ENCODE measurements at places on chromosomes 7 and 10.

- no peak for DNase-seq
Observed at GRCh38 chr7:29158795-29159423, 12.6 kb upstream of the CPVL start.

DNA sequence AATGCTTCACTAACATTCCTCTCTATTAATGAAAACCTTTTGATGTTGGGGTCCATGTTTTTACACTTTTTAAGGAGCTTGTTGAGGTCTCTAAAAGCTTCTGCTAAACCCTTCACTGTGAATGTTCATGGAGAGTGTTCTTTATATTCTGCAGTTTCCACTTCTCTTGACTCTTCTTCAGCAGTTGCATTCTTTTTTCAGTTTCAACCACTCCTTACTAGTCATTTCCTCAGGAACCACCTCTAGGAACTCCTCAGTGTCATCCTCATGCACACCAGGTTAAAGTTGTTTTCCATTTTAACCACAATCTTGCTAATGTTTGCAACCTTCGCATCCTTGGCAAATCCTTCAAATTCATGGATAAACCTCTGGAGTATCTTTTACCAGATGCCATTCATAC lies 821.6 kb downstream of the ANKRD7 start:
- no peak for DNase-seq

DNA sequence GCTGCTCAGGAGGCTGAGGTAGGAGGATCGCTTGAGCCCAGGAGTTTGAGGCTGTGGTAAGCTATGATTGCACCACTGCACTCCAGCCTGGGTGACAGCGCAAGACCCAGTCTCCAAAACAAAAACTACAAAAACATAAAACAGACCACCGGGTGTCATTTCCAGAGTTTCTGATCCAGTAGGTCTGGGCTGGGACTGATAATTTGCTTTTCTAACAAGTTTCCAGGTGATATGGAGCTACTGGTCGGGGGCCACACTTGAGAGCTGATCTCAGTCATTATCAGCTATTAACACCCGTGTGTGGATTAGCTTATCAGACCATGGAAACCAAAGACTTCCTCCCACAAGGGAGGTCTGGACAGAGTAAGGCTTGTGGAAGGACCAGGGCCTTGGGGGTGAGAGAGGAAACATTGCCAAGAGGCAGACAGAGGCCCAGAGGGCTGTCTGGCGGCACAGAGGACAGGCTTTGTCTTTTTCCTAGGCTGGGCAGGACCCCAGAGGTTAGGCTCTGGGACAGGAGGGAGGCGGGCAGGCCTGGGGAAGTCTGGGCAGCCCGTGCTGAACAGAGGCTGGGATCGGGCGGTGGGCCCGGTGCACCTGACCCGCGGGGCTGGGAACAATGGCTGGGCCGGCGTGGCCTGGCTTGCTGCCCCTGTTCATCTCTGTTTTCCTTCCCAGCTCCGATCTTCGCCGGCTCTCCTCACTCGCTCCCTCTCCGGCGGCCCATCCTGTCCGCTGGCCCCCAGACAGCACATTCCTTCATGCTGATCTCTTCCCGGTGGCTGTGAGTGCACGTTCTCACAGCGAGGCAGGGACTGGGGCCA lies 25.2 kb downstream of the TMEM270 start:
- DNase-seq = no peak

- no peak for DNase-seq
Observed at GRCh38 chr10:100174699-100175677, 10.8 kb downstream of the ERLIN1 start.

- DNase-seq = no peak
Observed at GRCh38 chr10:16732376-16732775, 84.8 kb downstream of the RSU1 start.

GRCh38 chr7:3493499-3493898 lies 192.4 kb downstream of the SDK1 start:
- no peak for DNase-seq

DNA sequence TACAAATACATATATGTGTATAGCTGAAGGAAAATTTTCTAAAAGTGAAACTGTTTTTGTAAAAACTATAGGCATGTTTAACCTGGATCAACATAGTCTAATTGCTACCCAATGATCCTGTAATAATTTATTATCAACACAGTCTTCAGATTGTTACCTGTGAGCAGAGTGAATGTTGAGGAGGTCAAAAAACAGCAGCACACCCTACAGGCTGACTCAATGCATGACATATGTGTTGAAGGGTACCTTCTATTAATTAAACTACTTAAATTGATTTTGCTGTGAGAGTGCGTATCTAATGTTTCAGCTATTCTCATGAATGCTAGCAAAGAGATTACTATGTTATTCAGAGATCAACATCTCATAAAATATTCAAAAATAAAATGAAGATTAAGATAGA lies 411.4 kb downstream of the TNS3 start:
- no peak for DNase-seq

GRCh38 chr10:126536148-126536547 lies 134.3 kb downstream of the C10orf90 start:
- no peak for DNase-seq

GRCh38 chr7:139066315-139066714 lies 30.5 kb upstream of the ZC3HAV1L start:
- DNase-seq = no peak

DNA sequence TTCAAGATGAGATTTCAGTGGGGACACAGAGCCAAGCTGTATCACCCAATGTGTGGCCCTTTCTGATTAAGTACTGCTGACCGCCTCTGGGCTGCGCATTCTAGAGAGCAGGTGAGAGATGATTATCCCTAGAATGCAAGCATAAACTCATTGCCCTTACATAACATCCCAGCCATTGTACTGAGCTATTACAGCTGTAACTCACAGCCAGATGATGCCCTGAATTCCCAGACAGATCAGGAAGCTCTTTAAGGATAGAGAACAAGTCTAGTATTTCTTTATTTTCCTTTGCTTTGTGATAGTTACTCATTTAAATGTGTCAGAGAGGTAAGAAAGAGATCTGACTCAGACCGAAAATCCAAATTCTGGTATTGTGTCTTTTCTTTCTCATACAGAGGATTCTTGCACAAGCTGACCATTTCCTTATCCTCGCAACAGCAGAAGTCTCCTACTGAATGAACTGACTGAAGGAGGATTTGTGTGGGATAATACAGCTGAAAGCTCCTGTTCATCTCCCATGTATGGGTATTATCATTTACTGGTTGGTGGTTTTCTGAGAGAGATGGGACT lies 58.4 kb downstream of the ZNF22 start:
- DNase-seq = no peak

GRCh38 chr7:157394246-157395191 lies 57.7 kb downstream of the DNAJB6 start:
- no peak for DNase-seq

DNA sequence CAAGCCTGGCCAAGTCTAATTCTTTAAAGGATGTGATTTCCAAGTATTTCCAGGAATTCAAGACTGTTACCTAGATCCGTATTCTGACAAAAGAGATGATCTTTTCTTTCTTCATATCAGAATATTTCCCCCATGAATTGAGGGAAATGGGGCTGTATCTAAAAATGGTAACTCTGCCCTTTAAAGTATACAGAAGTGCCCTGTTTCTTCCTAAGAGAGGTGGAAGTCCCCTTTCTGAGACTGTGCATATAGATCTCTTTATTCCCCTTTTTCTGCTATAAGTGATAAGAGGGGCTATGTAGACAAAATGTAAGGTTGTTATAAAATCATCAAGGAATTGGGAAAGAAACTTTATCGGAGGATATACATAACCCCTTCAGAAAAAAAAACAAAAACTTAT lies 287.1 kb upstream of the KAT6B start:
- no peak for DNase-seq

DNA sequence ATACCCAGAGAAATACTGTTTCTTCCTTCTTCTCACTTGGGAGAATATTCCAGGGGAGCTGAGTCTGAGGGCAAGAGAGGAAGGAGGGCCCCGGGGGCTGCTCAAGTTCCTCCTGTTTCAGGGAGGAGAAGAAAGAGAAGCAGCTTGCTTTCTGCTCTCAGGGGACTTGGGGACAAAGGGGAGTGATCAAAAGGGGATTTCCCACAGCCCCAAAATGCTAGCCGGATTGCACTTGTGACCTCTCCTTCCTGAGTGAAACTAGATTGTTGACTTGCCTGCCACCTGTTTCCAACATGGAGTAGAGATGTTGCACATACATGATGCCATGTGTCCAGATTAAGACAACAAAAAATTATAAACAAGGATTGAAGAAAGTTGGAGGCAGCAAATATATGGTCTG lies 28.7 kb upstream of the PDCD4 start:
- DNase-seq = no peak

- no peak for DNase-seq
Observed at GRCh38 chr7:66974986-66975590, 20.3 kb downstream of the SBDS start.

- no peak for DNase-seq
Observed at GRCh38 chr10:93459466-93459865, 22.7 kb downstream of the MYOF start.

- DNase-seq = no peak
Observed at GRCh38 chr10:91512458-91512857, 102.3 kb downstream of the HECTD2 start.

DNA sequence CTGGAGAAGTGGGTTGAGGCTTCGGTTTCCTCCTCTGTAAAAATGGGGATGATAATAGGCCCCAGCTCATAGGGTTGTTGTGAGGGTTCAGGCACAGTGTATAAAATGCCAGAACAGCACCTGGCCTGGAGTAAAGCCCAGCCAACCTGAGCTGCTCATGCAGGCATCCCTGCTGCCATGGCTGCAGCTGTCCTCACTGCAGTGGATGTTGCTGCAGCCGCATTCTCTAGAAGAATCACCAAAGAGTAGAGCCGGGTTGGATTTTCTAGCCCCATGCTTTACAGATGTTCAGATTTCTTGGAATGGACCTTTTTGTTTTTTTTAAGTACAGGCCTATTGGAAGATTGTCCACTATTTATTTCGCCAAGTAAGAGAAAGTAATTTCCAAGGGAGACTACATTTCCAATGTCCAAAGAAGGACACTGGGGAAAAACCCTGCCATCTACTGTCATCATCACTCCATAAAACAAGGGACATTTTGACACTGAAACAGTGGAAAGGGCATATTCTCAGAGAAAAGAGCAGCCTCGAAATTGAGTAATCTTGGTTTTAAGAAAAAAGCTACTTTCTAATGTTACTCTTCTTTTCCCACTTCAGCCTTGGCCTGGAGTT lies 147.5 kb upstream of the TCF7L2 start:
- DNase-seq = no peak

Data from Right ventricle myocardium inferior (tissue), 1 donor.